ENCODE measurements at places on chromosomes 2 and 18.

DNA sequence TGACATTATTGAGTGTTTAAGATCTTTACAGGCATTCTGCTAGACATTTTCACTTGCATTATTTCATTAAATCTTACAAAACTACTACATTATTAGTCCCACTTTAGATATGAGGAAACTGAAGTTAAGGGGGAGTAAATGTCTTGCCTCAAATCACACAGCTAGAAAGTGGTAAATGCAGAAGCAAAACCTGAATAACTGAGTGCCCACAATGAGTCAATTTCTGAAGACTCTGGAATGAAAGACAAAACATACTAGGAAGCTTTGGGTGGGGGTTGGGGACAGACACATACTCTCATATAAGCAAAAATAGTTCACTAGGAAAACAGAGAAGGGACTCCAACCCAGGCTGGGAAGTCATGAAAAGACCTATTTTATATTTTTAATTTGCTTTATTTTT lies 214.4 kb upstream of the LRATD1 start:
- no peak for DNase-seq

DNA sequence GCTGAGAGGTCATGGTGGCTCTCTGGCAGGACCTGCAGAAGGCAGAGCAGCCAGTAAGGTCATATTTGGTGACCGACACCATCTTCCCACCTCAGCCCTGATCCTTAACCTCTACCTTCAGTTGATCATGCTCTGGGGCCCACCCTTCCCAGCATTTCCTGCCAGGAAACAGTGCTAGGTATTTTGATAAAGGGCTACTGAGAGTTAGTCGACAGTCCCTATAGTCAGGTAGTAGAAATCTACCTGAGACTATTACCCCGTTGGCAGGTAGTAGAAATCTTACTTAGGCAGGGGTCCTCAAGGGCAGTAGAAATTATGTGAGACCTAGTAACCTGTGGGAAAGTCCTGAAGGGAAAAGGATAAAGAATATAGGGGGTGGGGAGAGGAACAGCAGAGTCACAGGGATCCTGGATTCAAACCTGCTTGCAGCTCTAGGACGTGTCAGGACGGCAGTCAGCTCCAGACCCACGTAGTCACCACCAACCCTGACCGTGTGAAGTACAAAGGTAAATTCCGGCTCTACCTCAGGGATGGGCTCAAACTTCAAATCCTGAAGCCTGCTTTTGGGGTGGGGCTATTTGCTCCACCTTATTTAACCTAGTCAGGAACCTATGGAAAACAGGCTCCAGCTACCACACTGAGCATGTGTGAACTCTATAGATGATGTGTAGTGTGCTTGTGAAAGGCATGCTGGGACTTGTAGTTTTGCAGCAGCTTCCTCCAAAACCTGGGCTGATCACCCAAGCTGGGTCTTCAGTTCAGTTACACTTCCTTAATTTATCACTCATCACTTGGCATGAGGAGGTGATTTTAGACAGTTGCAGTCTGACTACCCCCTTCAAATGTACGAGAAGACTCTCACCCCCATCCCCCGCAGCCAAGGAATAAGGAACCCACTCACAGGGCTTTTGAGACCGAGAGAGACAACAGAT lies at the start of gene DQX1:
DQX1 (minus strand) TSS at position 515 of the 932 bp plus-strand sequence; CDS start at position 13, 502 bp downstream.
- DNase-seq, result no peak

GRCh38 chr2:233411162-233411561 lies 56.9 kb downstream of the DGKD start:
- DNase-seq, result no peak

DNA sequence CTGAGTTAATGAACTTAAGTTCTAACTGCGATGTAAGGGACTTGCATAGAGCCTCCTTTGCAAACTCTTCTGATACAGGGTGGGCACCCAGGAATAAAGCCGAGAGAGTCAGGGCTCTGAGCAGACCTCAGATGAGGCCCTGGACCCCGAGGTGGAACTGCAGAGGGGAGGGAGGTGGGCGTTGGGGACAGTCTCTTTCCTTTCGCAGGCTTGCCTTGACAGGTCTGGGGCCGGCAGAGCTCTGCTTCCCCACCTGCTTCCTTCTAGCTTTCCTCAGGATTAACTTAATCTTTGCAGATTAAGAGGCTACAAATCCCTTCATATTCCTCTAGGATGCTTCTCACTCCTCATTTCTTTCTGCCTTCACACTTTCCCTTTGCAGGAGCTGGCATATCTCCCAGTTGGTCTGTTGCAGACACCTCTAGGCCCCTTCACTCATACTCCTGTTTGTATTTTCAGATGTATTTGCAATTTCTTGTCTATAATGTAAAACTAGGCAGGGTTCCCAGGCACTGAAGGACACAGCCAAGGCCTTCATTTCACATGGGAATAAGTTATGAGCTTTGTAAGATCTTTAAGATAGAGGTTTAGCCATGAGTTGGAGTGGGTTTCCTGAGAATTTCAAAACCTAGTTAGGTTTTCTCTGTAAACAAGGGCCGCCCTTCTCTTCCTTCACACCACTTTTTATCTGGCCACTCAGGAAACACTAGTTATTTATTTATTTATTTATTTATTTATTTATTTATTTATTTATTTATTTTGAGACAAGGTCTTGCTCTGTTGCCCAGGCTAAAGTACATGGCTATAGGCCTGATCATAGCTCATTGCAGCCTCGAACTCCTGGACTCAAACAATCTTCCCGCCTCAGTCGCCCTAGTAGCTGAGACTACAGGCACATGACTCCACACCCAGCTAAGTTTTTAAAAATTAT lies 70.9 kb downstream of the MTCL1 start:
- no peak for DNase-seq

GRCh38 chr2:232779934-232780333 lies 3.6 kb upstream of the KCNJ13 start:
- no peak for DNase-seq

DNA sequence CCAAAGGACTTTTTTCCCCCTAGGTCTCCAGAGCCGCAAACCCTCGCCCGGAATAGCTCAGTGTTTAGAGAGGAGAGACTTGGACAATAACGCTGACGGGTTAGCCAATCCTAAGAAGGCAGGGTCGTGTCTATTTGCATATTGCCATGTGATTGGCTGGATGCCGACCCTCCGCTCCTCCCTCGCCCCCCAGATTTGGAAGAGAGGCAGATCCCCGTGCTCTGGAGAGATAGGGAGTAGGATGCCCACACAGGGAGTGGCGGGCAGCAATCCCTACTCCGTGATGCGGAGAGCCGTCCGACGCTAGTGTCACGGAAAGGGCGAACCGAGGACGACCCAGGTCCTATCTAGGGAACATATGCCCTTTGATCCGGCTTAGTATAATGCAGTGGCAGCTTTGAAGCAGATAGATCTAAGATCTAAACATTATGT lies 1.4 kb downstream of the WNT6 start:
- DNase-seq, result no peak

GRCh38 chr2:101432411-101433181 lies 42.3 kb downstream of the RFX8 start:
- DNase-seq, result no peak

- DNase-seq, result no peak
Observed at GRCh38 chr2:11367170-11367730, 22.8 kb upstream of the ROCK2 start.

- DNase-seq, result no peak
Observed at GRCh38 chr2:7201851-7202250, 284.6 kb downstream of the RNF144A start.

- DNase-seq, result no peak
Observed at GRCh38 chr2:1995987-1996386, 251.7 kb upstream of the PXDN start.

- no peak for DNase-seq
Observed at GRCh38 chr2:16973586-16974286, 308.1 kb upstream of the CYRIA start.

- no peak for DNase-seq
Observed at GRCh38 chr2:26940001-26940400, 30.4 kb upstream of the MAPRE3 start.

- no peak for DNase-seq
Observed at GRCh38 chr18:80059945-80060344, 25.7 kb downstream of the RBFA start.

GRCh38 chr18:23340661-23341060 lies 112.4 kb upstream of the RIOK3 start:
- DNase-seq, result no peak

Data from T follicular helper cell (primary cell).